ENCODE measurements at places on chromosomes 2 and 18. TPM values are rescaled to one million over a fixed set of nuclear protein-coding genes. Genes with fewer than 3 reads are reported as not detected.

- DNase-seq = peak; percentile 31
Observed at GRCh38 chr2:190996338-190996946, 17.5 kb downstream of the STAT1 start.

GRCh38 chr18:67400502-67401117 is 115.9 kb downstream of the DSEL start:
- DNase-seq = no peak

GRCh38 chr2:233764264-233764663 is 4.2 kb downstream of the UGT1A1 start:
- DNase-seq = no peak

- no peak for DNase-seq
Observed at GRCh38 chr2:101823859-101824258, 126.4 kb downstream of the MAP4K4 start.

ATG9A gene
- 49.1 TPM for total RNA-seq

DNA sequence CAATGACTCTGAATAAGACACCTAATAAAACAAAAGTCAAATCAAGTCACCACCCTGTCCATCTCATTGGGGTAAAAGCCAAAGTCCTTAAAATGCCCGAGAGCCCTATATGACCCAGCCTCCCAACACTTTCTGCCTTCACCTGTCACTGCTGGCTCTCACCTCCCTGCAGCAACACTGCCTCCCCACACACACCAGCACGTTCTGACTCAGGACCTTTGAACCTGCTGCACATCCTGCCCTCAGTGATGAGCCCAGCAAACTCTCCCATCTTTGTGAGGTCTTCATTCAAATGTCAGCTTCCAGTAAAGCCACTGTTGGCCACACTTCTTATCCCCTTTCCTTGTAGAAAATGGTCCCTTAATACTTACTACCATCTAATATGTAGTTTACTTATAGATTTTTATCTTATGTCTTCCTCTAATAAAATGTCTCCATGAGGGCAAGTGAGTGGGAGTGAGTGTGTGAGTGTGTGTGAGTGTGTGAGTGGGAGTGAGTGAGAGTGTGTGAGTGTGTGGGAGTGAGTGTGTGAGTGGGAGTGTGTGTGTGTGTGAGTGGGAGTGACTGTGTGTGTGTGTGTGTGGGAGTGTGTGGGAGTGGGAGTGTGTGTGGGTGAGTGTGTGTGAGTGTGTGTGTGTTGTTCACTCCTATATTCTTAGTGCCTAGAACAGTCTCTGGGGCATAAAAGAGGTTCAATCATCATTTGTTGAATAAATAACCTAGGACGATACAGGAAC is 504.7 kb downstream of the EIPR1 start:
- no peak for DNase-seq

NETO1 gene
- not detected for total RNA-seq

GRCh38 chr2:219645631-219646527 is 18.4 kb downstream of the SLC4A3 start:
- DNase-seq = peak; percentile 54

DNA sequence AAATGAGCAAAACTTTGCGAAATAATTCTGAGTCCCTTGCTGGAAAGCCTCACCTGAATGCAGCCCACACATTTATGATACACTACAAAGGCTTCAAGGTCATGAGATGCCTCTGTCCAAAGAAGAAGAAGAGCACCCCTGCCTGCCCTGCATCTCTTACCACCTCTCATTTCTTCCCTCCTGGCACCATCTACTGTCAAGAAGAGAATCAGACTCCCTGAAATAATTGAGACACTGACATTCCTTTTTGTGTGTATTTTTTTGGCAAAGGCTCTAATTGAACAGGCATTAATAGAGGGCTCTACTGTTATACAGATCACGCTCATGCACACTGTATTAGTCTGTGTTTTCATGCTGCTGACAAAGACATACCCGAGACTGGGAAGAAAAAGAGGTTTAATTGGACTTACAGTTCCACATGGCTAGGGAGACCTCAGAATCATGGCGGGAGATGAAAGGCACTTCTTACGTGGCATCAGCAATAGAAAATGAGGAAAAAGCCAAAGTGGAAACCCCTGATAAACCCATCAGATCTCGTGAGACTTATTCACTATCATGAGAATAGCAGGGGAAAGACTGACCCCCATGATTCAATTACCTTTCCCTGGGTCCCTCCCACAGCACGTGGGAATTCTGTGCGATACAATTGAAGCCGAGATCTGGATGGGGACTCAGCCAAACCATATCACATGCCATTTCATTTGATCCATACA is 176.3 kb downstream of the ALPK2 start:
- DNase-seq = no peak

GRCh38 chr2:175414882-175415487 is 233.5 kb upstream of the ATP5MC3 start:
- DNase-seq = peak; percentile 80

DNA sequence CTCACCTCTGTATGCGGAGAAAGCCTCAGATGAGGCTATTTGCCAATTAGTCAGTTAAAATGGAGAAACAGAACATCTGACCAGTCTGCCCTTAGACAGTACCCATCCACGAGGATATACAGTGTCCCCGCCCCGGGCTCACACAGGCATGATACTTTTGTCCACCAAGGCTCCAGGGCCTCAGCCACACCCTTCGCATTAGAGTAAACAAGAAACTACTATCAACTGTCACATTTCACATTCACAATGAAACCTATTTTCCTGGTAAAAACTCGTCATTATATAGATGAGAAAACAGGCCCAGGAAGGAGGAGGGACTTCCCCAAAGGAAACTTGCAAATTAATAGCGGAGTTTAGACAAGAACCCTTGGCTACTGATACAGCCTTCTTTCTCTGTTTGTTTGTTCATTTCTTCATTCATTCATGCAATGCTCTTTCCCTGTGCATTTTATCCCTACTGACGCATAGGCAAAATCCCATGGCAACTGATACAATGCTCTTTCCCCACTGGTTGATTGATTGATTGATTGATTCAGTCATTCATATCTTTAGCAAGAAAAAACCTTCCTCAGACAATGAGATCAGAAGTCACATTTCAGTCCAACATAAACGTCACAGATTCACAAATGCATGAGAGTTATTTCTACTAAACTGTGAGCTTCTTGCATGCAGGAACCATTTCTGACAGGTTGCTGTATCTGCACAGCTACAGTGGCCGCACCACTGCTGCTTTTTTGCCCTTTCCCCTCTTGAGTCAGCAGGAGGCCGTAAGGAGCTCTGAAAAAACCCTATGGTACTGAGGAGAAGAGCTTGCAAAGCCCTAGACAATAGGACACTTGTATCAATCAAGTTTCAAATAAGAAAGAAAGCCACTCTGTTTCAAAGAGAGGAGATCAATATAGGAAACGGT is 777.1 kb downstream of the RNF144A start:
- no peak for DNase-seq

CXCR4 gene
- 123 TPM for total RNA-seq

All from lung (tissue), 17 donors.